ENCODE measurements at places on chromosomes 1 and 21.

GRCh38 chr1:167544447-167545093 is 9.0 kb downstream of the CREG1 start:
- no peak for DNase-seq

DNA sequence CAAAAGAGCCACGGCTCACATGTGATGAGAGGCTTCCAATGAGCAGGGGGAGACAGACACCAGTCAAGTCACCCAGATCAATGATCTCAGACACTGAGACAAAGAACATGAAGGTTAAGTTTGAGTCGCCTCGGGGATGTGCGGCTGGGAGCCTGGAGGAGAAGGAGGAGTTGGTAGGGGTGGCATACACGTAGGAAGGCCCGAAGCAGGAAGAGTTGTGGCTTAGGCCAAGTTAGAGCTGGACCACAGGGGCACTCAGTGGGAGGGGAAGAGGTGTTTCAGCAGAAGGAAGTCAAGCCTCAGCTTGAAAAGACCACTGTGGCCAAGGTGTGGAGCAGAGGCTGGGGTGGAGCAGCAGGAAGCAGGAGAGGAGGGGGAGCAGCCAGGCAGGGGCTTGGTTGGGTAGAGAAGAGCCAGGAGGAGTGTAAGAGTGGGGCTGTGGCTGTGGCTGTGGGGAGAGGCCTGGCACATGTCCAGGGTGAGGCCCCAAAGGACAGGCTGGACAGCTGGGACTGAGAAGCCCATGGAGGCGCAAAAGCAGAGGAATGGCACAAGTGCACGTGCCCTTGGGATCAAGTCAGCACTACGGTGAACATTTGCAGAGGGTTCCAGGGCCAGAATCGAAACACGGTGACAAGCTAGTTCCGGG is 27.6 kb downstream of the CTNNBIP1 start:
- DNase-seq = no peak

DNA sequence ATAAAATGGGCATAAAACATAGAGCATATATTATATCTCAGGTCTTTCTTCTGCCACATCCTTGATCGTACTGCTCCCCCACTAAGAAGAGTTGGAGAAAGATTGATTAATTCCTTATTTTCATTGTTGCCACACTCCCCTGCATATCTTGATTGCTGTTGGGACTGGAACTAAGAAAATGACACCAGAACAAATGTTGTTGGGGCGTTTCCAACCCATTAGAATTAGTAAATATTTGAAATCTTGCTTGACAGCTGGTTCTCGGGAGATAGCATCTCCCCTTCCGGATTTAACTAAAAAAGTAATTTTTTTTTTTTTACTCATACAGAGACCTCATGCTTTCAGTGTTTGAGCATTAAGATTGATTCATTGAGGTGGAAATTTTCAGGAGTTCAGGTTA is 493.0 kb upstream of the PLXNA2 start:
- no peak for DNase-seq

- no peak for DNase-seq
Observed at GRCh38 chr1:66282891-66283621, 250.9 kb upstream of the SGIP1 start.

- no peak for DNase-seq
Observed at GRCh38 chr21:43808832-43809251, 19.5 kb downstream of the RRP1 start.

GRCh38 chr1:111275079-111275478 is 15.6 kb upstream of the CHIA start:
- DNase-seq = peak; percentile 70

- no peak for DNase-seq
Observed at GRCh38 chr1:37761416-37762095, 3.4 kb downstream of the EPHA10 start.

DNA sequence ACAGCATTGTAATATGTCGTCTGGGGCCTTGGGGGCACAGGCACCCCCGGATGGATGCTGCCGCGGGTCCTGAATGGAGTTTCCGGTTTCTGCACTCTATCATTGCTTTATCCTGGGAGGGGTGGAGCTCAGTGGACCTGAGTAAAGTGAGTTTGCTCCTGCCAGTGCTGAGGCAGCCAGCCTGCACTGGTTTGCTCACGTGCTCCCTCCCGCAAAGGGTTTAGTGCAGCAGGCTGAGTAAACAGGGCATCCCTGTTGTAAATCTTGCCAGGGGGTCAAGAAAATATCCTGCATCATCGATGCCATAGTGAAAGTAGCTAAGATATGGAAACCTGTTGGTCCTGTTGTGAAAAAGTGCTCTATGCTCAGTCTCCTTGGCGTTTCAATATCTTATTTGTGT is 85.6 kb upstream of the BRINP3 start:
- DNase-seq = no peak

DNA sequence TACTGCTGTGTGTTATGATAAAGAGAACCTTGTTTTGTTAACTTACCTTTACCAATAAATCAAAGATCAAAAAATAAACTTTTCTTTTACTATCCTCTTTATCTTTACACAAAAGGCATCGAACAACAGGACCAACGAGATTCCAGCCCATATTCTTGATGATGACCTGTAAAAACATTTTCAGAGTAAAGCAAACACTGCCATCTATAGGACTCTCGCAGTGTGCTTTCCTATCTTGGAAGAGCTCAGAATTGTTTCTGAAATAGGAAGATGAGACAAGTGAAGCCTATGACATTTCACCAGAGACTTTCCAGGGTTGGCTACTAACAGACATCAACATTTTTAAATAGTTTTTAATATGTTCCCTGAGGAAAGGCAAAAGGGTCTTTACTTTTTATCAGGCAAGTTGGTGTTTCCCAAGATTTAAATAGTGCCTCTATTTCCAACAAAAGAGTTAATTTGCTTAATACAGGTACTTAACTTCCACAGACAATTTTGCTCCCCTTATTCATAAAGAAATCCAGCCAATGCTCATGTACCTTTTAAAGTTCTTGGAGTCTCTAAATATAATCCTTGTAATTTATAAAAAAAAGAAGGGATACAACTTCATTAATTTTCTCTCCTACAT is 7.3 kb downstream of the GLMN start:
- DNase-seq = no peak

GRCh38 chr1:27416387-27417111 is 24.1 kb downstream of the GPR3 start:
- no peak for DNase-seq

DNA sequence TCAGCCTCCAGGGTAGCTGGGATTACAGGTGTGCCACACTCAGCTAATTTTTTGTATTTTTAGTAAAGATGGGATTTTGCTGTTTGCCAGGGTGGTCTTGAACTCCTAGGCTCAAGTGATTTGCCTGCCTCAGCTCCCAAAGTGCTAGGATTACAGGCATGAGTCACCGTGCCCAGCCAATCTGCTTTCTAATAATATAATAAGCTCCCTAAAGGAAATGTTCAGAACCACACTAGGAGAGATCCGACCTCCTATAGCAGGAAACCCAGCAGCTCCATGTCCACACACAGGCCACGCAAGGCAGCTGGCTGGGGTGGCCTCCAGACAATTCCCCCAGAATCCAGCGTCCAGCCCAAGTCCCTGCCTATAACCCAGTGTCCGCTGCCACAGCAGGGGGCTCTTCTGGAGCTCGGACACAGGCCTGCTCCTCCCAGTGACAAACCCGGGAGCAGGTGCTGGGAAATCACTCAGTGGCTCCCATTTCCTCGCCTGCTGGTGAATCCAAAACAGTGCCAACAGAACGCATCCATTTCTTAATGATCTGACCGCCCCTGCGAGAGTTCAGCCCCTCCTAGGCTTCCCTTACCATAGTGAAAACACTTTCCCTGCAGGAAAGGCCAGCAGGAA is 7.5 kb downstream of the RIPK4 start:
- DNase-seq = no peak

DNA sequence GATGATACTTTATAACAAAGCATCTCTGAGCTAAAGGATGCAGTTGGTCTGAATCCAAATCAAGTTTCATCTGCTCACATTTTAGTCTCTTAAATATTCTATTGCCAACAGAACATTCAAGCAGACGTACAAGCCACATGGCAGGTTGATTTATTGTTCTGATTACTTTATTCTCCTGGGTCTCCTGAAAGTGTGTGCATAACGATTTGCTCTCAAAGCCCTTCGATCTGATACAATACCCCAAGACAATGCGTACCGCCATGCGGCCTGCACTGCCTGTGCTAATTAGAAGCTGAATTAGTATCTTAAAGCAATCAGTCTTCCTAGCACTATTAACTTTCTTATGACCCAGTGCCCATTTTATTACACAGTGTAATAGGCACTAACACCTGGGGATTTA is 56.9 kb downstream of the FHAD1 start:
- DNase-seq = no peak

DNA sequence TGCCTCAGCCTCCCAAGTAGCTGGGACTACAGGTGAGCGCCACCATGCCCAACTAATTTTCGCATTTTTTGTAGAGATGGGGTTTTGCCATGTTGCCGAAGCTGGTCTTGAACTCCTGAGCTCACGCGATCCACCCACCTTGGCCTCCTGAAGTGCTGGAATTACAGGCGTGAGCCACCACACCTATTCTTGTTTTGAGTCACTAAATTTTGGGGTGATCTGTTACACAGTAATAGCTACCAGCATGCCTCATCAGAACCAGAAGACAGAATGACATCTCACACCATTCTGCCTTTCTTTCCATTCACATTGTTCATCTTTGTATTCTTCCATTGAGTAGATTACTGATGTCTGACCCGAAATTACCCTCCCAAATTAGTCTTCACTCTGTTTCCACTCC is 9.1 kb downstream of the RHBDL2 start:
- DNase-seq = no peak

GRCh38 chr1:60170709-60171108 is 97.1 kb upstream of the C1orf87 start:
- no peak for DNase-seq

DNA sequence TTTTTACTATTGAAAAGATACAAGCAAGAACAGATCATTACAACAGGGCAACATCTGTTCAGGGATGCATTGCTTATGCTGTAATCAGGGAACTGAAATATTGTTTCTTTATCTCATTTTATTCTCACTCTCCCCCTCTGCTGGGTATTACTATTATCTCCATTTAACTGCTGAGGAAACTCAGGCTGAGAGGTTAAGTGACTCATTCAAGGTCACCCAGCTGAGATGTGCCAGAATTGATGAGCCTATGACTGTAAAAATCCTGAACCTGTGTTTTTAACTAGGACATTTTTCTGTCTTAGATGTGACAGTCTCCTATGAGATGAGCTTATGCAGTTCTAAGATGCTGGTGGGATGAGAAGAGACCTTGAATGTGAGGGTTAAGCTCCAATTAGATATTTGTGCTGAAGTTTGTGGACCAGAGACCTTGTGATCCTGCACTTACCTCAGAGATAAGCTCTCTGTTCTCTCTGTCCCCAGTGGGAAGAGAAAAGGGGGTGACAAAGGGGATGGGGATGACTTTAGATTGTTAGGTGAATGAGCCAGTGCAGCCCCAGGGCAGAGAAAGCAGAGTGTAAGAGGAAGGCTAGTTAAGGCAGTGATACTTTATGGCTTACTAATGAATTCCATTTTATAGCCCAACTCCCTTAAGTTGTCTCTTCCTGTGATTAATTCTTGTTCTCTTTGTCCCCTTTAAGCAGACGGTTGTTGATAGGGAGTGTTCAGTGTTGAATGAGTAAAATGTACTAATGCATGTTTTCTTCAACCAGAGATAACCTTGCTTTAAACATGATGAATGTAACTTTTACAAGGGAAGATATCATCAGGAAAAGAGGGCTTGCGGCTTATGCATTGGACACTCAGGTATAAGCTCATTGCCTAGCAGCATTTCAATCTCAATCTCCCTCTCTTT is 111.4 kb downstream of the HLX start:
- no peak for DNase-seq

DNA sequence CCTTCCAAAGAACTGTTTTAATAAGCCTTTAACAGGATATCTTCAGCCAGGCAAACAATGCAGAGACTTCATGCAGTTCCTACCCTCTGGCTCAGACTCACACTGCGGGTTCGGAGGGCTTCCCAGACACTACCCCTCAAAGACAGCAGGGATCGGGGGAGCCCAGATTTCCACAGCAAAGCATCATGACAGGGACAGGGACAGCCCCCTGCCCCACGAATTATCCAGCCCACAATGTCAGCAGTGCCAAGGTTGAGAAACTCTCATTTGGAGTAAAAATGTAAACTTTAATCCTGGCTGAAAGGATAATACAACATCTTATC is 20.1 kb downstream of the NPHP4 start:
- no peak for DNase-seq

GRCh38 chr1:88595355-88596002 is 88.6 kb upstream of the PKN2 start:
- no peak for DNase-seq

GRCh38 chr1:70205071-70205433 is 327 bp downstream of the LRRC40 start:
- DNase-seq = no peak

GRCh38 chr1:165114022-165114888 is 242.3 kb downstream of the LMX1A start:
- DNase-seq = no peak

- DNase-seq = no peak
Observed at GRCh38 chr1:167462341-167462740, 56.0 kb downstream of the CD247 start.

DNA sequence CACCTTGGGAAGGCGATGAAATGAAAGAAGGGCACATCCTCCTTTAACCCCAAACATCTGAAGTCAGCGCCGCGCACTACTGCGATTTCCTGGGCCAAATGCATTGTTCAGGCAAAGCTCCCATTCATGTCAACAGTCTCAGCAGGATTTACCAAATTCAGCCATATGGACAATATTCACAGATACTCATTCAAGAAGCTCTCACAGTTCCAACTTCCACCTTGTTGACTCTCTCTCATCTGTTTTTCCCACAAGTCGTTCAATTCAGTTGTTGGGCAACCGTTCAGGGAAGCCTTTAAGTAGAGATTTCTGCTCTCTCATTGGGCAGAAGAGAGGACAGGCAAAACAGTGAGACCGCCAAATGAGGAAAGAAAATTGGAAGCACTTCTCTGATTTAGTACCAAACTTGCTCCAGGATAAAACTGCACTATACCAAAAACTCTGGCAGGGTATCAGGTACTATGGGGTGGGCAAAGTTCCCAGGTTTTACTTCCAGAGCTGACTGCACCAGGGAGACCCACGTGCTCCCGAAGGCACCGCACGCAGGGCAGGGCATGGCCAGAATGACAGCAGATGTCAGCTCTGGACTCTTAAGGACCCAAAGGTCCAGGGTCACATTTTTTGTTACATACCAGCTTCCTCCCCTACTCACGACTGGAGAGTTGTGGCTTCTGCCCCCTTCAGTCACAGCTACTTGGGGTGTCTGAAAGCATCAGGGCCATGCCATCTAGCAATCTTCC is 668.8 kb downstream of the KIF26B start:
- no peak for DNase-seq

DNA sequence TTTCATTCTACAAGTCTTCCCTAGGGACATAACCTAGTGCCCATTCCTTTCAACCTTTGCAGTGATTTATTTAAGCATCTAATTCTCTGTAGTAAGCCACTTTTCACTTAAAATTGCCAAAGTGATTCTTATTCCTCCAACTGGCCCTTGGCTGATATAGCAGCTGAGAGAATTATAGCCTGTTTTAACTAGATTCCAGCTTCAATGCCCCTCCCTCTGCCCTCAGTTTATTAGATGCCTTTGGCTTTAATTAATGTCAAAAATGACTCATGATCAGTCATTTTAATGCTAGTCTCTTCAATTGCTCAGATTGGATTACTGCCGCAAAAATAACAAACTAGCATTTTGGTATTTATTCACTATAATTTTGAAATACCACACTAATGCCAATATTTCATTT is 145.4 kb upstream of the KCTD3 start:
- DNase-seq = no peak
